ENCODE measurements at places on chromosomes 16 and 17. TPM values are rescaled to one million over a fixed set of nuclear protein-coding genes. Genes with fewer than 3 reads are reported as not detected.

- no peaks in the 10 kb centered on the region for H3K4me1 ChIP-seq
- no peak overlapping the region for H3K27ac ChIP-seq
- no peaks in the 10 kb centered on the region for H3K27me3 ChIP-seq
These were observed 68.1 kb downstream of the TMEM132E start for GRCh38 chr17:34647511-34647910.

GRCh38 chr16:23976524-23976923, 140.7 kb downstream of the PRKCB start:
- no peaks in the 10 kb centered on the region for H3K4me1 ChIP-seq
- no peak overlapping the region for H3K4me3 ChIP-seq
- H3K27ac ChIP-seq: no peak overlapping the region
- DNase-seq: no peak

PRCD gene
- 0.72 TPM for polyA plus RNA-seq

ESRP2 gene
- 0.10 TPM for polyA plus RNA-seq

KRT34 gene
- 1.00 TPM for polyA plus RNA-seq

KRTAP2-1 gene
- polyA plus RNA-seq: not detected

- no peak for DNase-seq
- H3K27ac ChIP-seq: peak overlapping the region; percentile 14
- H3K4me1 ChIP-seq: peaks cover 4% of the 10 kb centered on the region
- no peak overlapping the region for H3K4me3 ChIP-seq
These were observed 34.9 kb downstream of the NDEL1 start for GRCh38 chr17:8470447-8471047.

DNA sequence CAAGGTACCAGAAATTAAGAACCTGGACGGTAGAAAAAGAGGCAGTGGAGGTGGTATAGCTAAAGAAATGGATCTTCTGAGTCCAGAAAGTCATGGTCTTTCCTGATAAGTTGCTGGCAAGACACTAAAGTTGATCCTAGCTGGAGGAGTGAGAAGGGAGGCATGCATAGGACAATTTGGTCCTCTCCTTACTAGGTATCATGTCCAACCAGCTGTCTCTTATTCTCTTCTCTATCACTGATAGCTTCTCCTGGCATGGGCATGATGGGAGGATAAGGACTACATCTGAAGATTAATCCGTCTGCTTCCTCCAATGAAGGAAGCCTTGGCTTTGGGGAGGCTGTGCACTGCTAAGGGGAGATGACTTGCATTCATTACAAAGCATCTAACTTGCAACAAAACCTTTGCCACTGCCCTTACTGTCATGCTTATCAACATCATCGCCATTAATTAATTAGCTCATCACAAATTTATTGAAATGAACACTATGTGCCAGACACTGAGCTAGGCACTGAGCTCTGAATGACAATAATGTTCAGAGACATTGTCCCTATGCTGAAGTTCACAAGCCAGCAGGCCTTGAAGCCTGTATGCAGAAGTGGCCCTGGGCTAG, 3.1 kb upstream of the FAM117A start:
- no peak overlapping the region for H3K27ac ChIP-seq
- no peaks in the 10 kb centered on the region for H3K36me3 ChIP-seq
- peaks cover 2% of the 10 kb centered on the region for H3K4me1 ChIP-seq
- peaks cover 19% of the 10 kb centered on the region for H3K27me3 ChIP-seq
- no peak overlapping the region for H3K4me3 ChIP-seq

PDILT gene
- polyA plus RNA-seq: not detected

DNA sequence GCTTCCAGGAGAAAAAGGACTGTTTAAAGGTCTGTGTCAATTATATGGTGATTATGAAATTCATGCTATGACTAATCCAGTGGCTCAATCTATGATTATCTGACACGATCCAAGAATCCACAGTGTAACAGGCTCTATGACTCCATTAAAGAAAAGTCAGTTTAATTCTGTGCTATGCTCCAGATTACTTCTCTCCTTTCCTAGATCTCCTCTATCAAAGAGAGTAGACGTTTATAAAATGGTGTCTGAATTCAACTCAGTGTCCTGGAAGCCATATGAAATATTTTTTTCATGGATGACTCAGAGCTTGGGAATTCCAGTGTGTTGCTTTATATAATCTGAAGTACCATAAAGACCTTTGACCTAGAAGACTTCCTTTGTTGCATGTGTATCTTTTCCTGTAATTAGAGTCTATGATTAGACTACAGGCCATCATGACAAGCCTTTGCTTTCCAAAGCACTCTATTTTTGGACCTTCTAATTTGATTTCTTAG, 27.0 kb upstream of the NF1 start:
- H3K4me1 ChIP-seq: peaks cover 6% of the 10 kb centered on the region
- no peak overlapping the region for H3K4me3 ChIP-seq
- peak; percentile 92 for DNase-seq
- H3K27me3 ChIP-seq: no peaks in the 10 kb centered on the region

DNA sequence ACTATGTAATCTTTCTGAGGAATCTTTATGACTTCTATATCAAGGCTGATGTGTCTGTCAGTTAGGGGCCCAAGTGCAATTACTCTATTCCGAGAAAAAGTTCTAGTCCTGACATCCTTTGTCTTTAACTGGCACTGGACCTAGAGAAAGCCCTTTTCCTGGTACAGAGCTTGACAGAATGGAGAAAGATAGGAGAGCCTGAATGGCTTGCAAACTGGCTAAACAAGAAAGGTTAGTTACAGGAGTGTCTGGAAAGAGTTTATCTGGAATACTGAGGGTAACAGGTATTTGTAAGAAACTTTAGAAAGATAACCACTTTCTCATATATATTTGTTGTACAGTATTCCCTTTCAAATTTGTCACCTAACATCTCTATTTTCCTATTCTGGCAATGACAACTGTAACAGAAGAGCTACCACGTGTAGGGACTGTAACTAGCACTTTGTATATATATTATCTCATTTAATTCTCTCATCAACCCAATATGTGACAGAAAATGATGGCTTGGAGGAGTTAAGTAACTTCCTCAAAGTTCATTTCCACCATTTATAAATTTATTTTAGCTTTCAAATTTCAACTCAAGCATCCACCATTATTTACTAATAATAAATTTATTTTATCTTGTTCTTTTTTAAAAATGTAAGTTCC, 97.4 kb upstream of the C17orf78 start:
- no peak overlapping the region for H3K27ac ChIP-seq
- no peak for DNase-seq
- peaks cover 5% of the 10 kb centered on the region for H3K36me3 ChIP-seq
- H3K27me3 ChIP-seq: no peaks in the 10 kb centered on the region
- no peak overlapping the region for H3K4me3 ChIP-seq
- peaks cover 2% of the 10 kb centered on the region for H3K4me1 ChIP-seq

GRCh38 chr16:29756654-29757053, 10.9 kb upstream of the C16orf54 start:
- H3K27ac ChIP-seq: no peak overlapping the region
- no peak overlapping the region for H3K4me3 ChIP-seq
- no peaks in the 10 kb centered on the region for H3K4me1 ChIP-seq

GRCh38 chr17:63558441-63558840, 8.2 kb downstream of the DCAF7 start:
- H3K27me3 ChIP-seq: no peaks in the 10 kb centered on the region
- DNase-seq: no peak
- H3K4me1 ChIP-seq: no peaks in the 10 kb centered on the region
- H3K36me3 ChIP-seq: no peaks in the 10 kb centered on the region
- no peak overlapping the region for H3K27ac ChIP-seq
- H3K4me3 ChIP-seq: no peak overlapping the region

GRCh38 chr17:75691801-75692626, 24.9 kb downstream of the SAP30BP start:
- no peaks in the 10 kb centered on the region for H3K4me1 ChIP-seq
- H3K27ac ChIP-seq: no peak overlapping the region
- DNase-seq: no peak
- peaks cover 19% of the 10 kb centered on the region for H3K36me3 ChIP-seq
- H3K4me3 ChIP-seq: no peak overlapping the region
- H3K27me3 ChIP-seq: no peaks in the 10 kb centered on the region

DNA sequence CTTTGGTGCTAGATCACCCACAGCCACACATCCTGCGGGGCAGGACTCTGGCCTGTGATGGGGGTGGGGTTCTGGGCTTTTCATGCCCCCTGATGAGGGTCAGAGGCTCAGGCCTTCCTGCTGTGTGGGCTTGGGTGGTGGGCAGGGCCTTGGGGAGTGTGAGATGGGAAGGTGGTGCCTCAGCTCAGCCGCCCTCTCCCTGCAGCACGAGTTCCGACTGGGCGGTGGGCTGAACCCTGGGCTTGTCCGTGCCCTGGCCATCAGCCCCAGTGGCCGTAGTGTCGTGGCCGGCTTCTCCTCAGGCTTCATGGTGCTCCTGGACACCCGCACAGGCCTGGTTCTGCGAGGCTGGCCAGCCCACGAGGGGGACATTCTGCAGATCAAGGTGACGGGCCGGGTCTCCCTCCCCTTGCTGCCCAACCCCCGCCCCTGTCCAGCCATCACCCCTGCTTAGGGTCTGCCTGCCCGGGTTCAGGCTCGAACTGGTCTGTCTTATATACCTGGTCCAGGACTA, 6.8 kb upstream of the SERPINF2 start:
- H3K4me1 ChIP-seq: peaks cover 4% of the 10 kb centered on the region
- H3K4me3 ChIP-seq: no peak overlapping the region
- DNase-seq: no peak
- H3K27ac ChIP-seq: no peak overlapping the region

DNA sequence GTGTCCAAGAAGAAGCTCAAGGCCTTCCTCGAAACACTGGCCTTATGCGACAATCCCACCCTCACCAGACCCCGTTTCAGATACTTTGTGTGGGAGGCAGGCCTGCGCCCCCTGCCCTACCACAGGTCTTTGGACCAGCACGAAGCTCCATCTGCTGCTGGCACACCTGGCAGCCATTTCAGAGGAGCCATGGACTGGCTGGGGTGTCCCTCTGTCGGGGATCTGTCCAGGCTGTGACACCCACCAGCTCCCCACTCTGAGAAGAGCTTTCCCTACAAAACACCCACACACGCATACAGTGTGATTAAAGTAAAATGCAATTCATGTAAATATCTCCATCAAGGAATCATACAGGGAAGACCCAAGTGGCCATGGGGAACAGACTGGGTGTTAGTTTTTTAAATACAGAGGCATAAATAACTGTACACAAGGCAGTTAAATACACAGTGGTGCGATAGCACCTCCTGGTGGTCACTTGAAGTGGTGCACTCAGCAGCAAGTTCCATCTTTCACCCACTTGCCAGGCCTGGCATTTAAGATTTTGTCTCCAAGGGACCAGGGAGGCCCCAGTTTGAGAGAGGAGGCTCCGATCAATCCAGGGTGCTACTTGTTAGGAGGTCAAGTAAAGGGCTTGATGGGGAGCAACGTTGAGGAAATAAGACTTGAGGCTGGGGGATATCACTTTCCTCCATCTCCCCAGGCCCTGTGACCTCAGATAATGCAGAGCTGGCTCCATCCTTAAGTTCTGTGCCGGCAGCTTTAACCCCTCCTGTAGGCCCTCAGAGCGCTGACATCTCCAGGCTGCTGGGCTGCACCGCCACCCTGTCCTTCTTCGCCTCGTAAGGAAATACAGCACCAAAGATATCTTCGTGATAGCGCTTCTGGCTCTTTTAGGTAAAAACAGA, 43.6 kb downstream of the NOS2 start:
- H3K4me3 ChIP-seq: no peak overlapping the region
- DNase-seq: peak; percentile 48
- H3K36me3 ChIP-seq: no peaks in the 10 kb centered on the region
- no peaks in the 10 kb centered on the region for H3K4me1 ChIP-seq
- no peak overlapping the region for H3K27ac ChIP-seq
- H3K27me3 ChIP-seq: no peaks in the 10 kb centered on the region

DNA sequence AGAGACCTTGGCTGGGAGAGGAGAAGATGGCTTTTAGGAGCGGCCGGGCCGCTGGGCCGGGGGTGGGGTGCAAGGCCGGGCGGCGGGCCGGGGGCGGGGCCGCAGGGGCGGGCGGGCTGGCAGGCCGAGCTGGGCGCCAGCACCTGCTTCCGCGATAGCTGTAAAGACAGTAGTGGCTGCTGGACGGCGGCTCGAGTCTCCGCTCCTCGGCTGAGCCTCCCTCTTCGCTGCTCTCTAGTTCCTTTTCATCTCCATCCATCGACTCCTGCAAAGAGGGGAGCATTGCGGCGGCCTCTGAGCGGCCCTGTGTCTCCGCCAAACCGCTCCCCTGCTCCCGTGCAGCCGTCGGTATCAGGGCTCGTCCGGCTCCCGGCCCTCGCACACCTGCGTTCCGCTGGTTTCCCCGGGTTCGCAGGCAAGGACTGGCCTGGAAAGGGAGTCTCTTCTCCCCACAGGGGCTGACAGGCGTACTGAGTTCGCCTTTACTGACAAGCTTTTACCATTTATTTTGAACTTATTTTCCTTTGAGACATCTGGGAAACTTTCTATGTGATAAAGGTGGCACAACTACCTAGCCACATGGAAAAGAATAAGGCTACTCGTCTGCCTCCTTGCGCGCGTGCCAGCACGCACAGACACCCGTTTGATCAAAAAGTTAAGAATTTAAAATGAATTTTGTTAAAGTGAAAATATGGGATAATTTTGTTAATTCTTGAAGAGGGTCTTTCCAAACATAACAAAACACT, at the start of gene C17orf75:
Gene C17orf75, minus strand, starts transcription at position 317 of the 746 bp plus-strand sequence. Its CDS starts 34 bp downstream, at position 283.
- H3K27me3 ChIP-seq: no peaks in the 10 kb centered on the region
- H3K36me3 ChIP-seq: no peaks in the 10 kb centered on the region
- H3K4me3 ChIP-seq: peak within 1 kb of the TSS; percentile 76
- peak; percentile 71 for DNase-seq

- no peak for DNase-seq
- H3K36me3 ChIP-seq: no peaks in the 10 kb centered on the region
- no peak overlapping the region for H3K27ac ChIP-seq
- H3K4me1 ChIP-seq: no peaks in the 10 kb centered on the region
- no peak overlapping the region for H3K4me3 ChIP-seq
These were observed 5.2 kb upstream of the PRSS21 start for GRCh38 chr16:2811703-2812471.

KCNH4 gene
- 0.03 TPM for polyA plus RNA-seq

- no peaks in the 10 kb centered on the region for H3K27me3 ChIP-seq
- DNase-seq: no peak
- H3K4me3 ChIP-seq: no peak overlapping the region
- peaks cover 65% of the 10 kb centered on the region for H3K4me1 ChIP-seq
- peaks cover 8% of the 10 kb centered on the region for H3K36me3 ChIP-seq
- H3K27ac ChIP-seq: peak overlapping the region; percentile 86
These were observed 7.8 kb downstream of the ITGA3 start for GRCh38 chr17:50063561-50064252.

DNA sequence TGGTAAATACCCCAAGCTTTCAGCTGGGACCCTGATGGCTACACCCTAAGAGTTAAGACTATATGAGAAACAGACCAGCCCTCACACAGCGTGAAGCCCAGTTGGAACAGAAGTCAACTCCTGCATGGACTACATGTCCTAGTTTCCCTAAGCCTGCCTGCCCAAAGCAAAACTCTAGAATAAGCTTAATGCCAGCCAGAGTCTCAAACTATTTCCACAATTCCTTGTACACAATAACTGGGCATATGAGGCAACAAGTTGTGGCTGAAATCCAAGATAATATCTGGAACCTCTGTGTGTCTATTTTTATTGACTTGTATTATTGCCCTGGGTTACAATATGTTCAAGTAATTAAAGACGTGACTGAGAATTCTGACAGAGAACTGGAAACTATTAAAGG, 19.4 kb downstream of the MYH10 start:
- H3K27ac ChIP-seq: peak overlapping the region; percentile 65
- peak overlapping the region; percentile 48 for H3K4me3 ChIP-seq
- peak; percentile 56 for DNase-seq

MT1F gene
- 3.2 TPM for polyA plus RNA-seq

- H3K36me3 ChIP-seq: no peaks in the 10 kb centered on the region
- no peak overlapping the region for H3K4me3 ChIP-seq
- no peaks in the 10 kb centered on the region for H3K4me1 ChIP-seq
- no peak for DNase-seq
- H3K27me3 ChIP-seq: no peaks in the 10 kb centered on the region
These were observed 58.8 kb downstream of the NFATC3 start for GRCh38 chr16:68144008-68144407.

KRT28 gene
- polyA plus RNA-seq: not detected
